ENCODE measurements at places on chromosomes 2 and 18. TPM values are rescaled to one million over a fixed set of nuclear protein-coding genes. Genes with fewer than 3 reads are reported as not detected.
A peak's percentile ranks its signal among the peaks of the same experiment; 100 is the strongest.

Gene ACAA2
- 27.6 TPM for total RNA-seq

Gene PLGLB1
- 0.64 TPM for total RNA-seq

Gene FAP
- 1.3 TPM for total RNA-seq

Gene PDE11A
- not detected for total RNA-seq

Gene AOX1
- 5.2 TPM for total RNA-seq

Gene COL3A1
- total RNA-seq, result 43.8 TPM

Gene DUSP19
- 1.2 TPM for total RNA-seq

GRCh38 chr2:102081606-102082005 is 60.9 kb upstream of the IL1R1 start:
- no peak for ATAC-seq

DNA sequence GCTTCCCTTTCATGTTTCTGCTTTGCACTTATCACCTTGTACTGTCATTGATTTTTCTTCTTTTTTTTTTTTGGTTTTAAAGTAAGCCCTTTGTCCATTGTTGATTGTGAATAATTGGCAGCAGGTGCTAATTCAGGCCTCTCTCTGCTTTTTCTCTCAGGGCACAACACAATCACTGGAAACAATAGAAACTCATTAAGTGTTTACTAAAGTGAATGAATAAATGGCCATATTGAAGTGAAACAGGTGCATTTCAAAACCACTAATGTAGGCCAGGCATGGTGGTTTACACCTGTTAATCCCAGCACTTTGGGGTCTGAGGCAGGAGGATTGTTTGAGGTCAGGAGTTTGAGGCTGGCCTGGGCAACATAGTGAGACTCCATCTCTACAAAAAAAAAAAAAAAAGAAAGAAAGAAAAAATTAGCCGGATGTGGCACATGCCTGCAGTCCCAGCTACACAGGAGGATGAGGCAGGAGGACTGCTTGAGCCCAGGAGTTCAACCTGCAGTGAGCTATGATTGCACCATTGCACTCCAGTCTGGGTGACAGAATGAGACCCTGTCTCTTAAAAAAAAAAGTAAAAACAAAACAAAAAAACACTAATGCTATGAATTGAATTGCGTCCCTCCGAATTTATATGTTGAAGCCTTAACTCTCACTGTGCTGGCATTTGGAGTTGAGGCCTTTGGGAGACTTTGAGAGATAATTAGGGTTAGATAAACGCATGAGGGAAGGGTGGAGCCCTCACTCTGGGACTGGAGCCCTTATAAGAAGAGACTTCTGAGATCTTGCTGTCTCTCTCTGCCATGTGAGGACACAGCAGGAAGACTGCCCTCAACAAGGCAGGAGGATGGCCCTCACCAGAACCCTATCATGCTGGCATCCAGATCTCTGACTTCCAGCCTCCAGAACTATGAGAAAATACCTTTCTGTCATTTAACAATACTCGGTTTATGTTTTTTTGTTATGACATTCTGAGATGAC is 19.9 kb downstream of the SLC38A11 start:
- no peak for ATAC-seq

- ATAC-seq, result no peak
Observed at GRCh38 chr18:53864770-53865169, 359.7 kb downstream of the MBD2 start.

DNA sequence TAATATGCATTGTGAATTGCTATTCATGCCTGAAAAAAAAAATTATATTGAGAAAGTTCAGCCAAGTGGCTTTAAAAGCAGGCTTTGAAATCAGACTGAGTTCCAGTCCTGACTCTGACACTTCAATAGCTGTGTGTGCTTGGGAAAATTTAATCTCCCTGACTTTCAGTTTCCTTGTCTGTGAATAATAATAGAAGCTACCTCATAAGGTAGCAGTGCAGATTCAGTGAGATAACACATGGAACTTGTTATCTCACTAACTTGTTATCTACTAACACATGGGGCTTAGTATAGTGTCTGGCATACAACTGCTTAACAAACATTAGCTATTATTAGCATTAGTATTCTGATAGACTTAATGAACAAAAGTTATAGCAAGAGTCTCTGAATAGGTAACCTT is 14.9 kb downstream of the ALS2 start:
- no peak for ATAC-seq

DNA sequence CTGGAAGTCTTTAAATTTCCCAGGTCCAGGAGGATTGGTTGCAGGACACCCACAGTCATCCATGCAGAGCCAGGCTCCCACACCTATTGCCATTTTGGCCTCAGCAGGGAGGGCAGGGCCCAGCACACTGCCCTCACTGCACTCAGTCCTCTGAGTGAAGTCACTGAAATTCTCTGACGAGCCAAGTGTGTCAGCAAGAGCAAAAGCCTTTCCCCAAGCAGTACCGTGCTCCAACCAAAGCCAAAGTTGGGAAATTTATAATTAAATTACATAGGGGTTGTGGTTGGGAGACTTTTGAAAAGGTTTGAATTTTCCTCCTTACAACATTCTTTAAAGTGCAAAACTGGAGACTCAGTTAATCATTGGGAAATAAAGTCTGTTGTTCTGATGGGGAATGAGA is 98.5 kb upstream of the CD226 start:
- no peak for ATAC-seq

DNA sequence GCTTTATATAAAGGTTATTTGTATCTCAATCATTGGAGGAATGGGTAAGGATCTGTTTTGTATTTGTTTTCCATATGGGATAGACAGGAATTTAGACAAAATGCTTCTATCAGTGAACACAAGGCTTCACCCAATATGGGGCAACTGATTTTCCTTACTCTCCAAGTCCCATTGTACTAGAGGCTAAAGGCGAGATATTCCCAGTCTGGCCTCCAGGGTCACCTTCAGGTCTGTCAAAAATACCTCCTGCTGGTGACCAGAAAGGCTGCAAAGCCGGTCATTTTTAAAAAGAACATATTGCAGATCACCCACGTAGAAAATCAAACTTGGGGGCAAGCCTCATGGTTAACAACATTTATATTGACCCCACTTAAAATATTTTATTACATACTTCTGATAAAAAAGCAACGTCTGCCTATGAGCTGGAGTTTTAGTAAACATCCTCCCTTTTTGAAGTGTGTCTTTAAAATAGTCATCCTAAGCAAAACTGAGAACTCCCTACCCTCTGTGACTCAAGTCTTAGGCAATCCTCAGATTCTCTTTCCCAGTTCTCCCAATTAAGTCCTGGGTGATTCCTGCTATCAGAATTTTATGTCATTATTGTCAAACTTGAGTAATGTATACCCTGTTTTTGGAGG is 276.6 kb downstream of the MREG start:
- no peak for ATAC-seq

DNA sequence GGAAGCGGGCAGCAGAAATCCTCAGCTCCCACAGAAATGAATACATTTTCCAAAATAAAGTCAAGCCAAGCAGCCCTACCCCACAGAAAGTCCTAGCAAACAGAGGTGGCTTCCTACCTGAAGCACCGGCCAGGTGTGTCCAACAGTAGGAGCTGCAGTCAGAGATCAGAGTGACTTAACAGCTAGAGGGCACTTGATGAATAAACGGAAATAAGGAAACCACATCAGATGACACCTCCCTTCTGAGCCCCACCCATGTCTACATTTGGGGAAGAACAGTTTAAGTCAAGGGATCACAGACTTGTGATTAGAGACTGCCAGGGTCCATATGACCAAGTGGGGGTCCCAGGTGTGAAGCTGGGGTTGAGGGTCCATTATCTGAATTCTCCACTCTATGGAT is at the start of gene CXCR1:
Gene CXCR1 (minus strand): TSS at position 172 of the 400 bp plus-strand sequence. CDS start 1,751 bp downstream, outside the sequence.
- ATAC-seq, result peak; percentile 79

DNA sequence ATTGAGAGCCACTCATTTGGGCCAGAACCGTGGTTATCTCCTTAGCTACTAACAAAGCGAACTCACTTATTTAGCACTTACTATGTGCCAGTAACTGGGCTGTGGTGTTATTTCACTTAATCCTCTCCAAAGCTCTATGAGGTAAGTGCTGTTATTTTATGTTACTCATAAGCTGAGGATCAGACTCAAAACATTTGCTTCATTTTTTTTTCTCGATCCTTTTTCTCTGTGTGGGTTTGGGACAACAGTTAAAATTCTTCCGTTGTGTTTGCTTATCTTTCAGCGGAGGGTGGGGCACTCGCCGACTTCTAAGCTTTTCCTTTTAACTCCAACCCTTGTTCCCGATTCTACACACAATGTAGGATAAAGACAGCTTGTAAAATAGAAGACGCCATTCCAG is 52.8 kb downstream of the TMEM178A start:
- ATAC-seq, result no peak

DNA sequence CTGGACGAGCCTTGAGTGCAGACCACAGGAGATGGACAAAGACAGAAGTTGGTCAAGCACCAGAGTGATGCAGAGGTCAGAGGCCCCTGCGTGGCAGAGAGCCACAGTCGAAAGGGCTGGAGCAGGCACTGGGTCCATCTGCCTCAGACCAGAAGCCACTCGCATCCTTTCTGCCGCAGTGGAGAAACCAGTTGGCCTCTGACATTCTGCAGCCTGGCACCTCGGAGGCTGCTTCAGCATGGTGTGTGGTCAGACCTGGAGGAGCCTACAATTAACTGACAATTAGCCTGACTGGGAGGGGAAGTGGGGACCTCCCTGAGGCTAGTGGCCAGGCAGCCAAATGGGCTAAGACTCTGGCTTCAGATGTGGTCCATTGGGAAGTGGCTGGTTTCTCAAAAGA is 111.1 kb downstream of the SGPP2 start:
- ATAC-seq, result no peak

DNA sequence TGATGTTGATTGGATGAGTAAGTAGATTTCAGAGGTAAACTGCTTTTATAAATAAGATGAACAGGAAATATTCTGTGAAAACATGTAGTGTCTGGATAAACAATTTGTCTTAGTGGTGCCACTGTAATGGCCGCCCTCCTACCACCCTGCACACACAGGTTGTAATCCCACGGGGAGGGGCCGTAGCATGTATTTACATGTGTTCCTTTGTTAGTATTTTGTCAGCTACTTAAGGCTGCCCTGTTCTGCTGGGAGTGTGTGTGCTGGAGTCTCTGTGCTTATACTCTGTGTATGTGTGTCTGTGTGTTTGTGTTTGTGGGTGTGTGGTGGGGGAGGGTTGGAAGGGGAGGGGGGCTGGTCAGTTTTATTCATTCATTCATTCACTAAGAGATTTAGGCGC is 5.1 kb downstream of the TSHZ1 start:
- peak; percentile 67 for ATAC-seq

DNA sequence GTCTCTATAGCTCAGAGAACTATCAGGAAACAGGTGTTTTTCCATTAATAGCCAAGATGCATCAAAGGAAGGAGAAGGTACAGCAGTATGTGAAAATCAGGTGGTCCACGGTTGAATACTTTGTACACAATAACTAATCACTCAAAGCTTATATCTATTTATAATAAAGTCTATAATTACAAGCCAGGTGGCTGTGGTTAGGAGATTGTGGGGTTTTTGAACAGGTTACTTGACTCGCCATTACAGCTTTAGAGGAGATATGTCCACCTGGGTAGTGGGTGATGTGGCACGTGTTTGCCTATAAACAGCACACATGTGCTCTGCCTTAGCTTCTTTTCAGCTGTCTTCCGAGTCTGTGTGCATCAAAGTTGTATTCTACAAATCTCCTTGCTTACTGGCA is 892.2 kb upstream of the ZEB2 start:
- ATAC-seq, result no peak

DNA sequence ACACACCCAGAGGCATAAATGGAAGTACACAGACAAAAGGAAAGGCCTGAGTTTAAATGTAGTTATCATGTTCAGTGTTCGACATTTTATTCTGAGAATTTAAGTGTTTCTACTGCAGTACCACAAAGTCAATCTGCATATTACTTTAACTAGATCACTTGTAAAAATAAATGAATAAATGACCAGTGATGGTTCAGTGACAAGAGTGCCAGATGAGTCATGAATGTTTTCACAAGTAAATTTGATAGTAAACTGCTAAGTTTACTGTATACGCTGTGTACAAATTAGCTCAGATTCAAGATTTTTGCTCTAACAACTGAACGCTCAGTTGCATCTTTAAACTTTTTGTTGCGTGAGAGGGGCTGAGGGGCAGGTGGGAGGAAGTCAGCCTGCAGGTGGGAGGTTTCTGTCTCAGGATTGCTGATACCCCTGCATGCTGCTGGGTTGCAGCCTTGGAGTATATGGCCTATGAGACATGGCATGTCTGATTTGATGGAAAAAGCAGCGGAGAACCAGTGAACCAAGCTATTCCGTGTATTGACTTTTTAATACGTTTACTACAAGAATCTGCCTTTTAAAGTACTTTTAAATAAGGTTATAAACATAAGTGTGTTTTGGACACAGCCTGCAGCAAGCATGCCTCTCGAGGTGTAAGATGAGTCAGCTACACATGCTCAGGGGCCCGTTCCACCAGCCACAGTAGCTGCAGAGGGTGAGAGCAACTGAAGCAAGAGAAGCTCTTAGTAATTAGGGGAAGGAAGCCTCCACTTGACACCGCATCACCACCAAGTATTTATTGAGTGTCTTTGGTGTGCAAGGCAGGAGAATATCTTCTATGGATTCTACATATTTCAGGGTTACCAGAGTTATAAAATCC is 245.1 kb downstream of the NEDD4L start:
- peak; percentile 49 for ATAC-seq

DNA sequence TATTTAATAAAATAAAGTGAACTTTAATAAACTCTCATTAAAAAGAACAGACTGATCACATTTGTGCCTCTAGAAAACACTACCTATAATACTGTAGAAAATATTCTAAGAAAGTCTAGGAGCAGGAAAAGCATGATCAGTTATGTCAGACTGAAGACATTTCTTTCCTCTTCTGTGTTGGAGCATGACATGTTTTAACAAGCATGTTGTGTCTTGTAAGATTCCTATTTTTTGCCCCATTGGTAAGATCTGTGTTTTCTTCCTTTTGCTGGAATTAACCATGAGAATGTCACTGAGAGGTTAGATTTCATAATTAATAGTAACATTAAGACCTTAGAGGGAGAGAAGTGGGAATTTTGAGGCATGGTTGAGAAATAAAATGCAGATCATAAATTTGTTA is 27.7 kb downstream of the LAMA3 start:
- ATAC-seq, result peak; percentile 42

DNA sequence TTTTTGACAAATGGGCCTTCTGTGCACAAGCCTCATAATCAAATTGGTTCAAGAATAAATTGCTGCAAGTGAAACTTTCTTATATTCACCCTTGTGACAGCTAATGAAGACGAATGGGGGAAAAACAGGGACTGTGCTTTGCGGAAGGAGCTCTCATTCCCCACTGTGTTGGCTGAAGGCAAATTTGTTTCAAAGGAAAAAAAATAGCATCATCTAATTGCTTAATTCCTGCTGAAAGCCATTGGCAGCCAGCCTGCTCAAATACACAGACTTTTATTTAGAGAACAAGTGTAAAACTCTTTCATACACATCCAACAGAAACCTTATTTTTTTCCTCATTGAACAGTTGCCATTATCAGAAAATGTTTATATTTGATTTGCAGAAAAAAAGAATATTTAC is 172.3 kb downstream of the ARL6IP6 start:
- no peak for ATAC-seq

DNA sequence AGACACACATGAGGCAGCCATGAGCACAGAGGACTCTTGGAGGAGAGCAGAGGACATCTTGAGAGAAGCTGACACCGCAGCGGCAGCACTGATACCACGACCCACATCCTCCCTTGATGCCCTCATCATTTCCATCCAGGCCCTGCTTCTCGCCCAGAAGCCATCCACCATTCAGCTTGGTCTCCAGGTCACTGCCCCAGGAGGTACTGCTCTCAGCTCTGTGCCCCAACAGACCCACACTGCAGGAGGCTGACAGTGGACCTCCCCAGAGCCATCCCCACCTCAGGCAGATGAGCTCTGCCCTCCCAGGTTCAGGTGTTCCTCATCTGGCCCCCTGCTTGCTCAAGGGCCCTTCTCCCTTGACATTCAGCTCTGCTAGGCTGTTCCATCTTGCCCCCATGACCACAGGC is 74.9 kb downstream of the ACKR3 start:
- no peak for ATAC-seq

Data from esophagus mucosa (tissue), 1 donor.